Nucleus accumbens (tissue), 56 donors: ENCODE measurements at places on chromosomes 13 and 19.

DNA sequence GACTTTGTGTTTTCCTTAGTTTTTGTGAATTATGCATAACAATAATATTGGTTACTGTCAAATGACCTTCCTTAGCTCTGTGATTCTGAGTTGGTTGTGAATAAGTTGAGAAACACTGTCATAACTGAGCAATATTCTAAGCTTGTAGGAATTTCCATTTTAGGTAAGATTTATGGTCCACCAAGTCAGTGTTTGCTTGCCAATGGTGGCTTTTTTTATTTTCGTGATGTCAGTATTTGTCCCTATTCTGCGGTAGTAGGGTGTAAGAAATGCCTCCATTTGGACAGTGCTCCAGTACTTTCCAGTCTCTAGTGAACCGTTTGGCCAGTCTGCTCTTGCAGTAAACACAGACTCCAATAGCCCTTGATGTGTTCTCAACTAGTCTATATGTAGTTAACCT lies 94.7 kb downstream of the FRY start:
- no peak for DNase-seq

GRCh38 chr13:29448174-29448573 lies 147.3 kb downstream of the SLC7A1 start:
- DNase-seq: no peak

- DNase-seq: no peak
These were observed 13.9 kb upstream of the FBXL3 start for GRCh38 chr13:77040835-77041234.

- no peak for DNase-seq
These were observed 4.6 kb upstream of the FAM32A start for GRCh38 chr19:16180611-16181010.

DNA sequence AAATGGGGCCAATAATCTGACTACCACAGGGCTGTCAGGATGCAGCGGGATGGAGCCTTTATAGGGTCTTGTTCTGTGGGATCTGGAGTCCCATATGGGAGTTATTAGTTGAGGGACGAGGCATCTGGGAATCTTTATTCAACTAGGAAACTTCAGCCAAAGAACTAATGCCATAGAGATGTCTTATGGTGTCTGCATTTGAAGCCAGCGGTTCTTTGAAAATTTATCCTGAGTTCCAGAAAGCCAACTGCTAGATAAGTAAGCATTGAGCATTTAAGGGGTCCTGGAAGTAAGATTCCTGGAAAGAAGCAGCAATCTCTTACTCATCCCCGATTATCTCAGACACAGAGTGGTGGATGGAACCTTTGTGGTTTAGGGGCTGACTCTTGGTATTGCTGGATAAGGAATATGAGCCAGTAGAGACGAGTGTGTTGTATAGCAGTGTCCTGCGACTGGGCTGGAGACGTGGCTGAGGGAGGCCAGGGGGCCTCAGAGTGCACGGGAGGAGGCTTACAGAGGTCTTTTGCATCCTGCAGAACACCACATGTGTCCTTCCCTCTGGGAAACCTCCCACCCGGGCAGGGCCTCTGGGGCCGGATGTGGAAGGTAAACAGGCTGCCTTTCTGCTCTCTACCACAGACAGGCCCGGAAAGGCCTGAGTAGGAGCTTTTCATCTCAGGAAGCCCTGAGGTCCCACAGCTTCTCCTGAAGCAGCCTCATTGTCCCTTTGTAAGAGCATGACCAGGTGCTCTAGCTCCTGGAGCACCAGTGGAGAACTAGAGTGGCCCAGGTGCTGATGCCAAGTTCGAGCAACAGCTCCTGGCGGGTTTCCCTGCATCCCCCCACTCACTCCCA lies 28.8 kb downstream of the ACTN4 start:
- DNase-seq: no peak

- DNase-seq: no peak
These were observed 98.4 kb downstream of the ANKRD10 start for GRCh38 chr13:110816500-110816899.
